ENCODE measurements at places on chromosomes 1 and 21.
A peak's percentile ranks its signal among the peaks of the same experiment; 100 is the strongest.

DNA sequence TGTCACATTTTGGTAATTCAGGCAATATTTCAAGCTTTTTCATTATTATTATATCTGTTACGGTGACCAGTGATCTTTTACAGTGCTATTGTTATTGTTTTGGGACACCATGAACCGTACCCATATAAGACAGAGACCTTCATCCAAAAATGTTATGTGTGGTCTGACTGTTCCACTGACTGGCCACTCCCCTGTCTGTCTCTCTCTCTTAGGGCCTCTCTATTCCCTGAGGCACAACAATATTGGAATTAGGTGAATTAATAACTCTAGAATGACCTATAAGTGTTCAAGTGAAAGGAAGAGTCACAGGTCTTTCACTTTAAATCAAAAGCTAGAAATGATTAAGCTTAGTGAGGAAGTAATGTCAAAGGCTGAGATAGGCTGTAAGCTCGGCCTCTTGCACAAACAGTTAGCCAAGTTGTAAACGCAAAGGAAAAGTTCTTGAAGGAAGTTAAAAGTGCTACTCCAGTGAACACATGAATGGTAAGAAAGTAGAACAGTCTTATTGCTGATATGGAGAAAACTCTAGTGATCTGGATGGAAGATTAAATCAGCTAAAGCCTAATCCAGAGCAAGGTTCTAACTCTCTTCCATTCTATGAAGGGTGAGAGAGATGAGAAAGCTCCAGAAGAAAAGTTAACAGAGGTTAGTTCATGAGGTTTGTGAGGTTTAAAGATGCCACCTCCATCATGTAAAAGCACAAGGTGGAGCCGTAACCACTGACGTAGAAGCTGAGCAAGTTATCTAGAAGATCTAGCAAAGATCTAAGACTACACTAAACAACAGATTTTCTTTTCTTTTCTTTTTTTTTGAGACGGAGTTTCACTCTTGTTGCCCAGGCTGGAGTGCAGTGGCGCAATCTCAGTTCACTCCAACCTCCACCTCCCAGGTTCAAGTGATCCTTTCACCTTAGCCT, 19.7 kb upstream of the DIPK1A start:
- no peak for DNase-seq

GRCh38 chr1:3553166-3553939, 58.0 kb downstream of the MEGF6 start:
- no peak for DNase-seq

- no peak for DNase-seq
Measured at GRCh38 chr1:3053366-3053980, 15.5 kb upstream of the PRDM16 start.

GRCh38 chr1:152052606-152053005, 15.8 kb upstream of the S100A11 start:
- DNase-seq: peak; percentile 79

GRCh38 chr1:57206038-57206437, 217.8 kb downstream of the DAB1 start:
- no peak for DNase-seq

DNA sequence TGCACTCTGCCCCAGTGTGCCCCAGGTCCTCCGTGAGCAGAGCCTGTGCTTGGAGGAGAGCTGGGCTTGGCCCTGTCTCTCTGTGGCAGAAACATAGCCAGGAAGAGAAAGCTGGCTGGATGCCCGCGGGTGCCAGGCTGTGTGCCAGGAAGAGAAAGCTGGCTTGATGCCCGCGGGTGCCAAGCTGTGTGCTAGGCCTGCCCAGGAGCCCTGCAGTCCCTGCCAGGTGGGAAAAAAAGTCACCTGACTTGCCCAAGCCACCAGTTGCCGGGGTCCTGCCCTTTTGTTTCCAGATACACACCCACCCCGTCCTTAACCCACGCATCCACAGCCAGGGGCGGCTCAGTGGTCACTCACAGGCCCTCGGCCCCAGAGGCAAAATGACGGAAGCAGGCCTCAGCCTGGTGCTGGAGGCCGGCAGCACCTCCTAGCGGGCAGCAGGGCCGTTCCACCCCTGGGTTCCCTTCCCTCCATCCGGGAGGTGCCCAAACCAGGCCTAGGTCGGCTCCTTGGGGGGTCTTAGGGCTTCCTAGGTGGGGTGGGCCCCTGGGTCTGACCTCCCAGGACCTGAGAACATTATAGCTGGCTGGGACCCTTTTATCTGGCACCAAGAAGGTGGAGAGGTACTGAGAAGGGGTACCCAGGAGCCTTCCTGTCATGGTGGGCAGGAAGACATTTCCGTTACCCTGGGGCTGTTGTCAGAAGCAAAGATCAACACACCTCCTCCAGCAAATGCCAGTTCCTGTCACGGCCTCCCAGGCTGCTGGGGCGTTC, 9.1 kb downstream of the ITGB2 start:
- DNase-seq: no peak

GRCh38 chr1:108142773-108143394, 57.3 kb downstream of the SLC25A24 start:
- peak; percentile 47 for DNase-seq

DNA sequence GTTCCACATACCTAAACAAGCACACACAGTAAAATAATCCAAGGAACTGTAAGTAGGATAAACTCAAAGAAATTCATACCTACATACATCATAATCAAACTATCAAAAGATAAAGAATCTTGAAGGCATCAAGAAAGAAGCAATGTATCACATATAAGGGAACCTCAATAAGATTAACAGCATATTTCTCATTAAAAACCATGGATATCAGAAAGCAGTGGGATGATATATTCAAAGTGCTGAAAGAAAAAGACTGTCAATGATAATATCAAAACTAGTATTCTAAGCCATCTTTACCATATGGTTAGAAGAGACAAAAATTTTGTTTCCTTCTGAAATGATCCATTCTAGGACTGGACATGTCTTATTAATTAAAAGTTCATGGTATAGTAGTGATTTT, 37.1 kb upstream of the ADAM30 start:
- no peak for DNase-seq

DNA sequence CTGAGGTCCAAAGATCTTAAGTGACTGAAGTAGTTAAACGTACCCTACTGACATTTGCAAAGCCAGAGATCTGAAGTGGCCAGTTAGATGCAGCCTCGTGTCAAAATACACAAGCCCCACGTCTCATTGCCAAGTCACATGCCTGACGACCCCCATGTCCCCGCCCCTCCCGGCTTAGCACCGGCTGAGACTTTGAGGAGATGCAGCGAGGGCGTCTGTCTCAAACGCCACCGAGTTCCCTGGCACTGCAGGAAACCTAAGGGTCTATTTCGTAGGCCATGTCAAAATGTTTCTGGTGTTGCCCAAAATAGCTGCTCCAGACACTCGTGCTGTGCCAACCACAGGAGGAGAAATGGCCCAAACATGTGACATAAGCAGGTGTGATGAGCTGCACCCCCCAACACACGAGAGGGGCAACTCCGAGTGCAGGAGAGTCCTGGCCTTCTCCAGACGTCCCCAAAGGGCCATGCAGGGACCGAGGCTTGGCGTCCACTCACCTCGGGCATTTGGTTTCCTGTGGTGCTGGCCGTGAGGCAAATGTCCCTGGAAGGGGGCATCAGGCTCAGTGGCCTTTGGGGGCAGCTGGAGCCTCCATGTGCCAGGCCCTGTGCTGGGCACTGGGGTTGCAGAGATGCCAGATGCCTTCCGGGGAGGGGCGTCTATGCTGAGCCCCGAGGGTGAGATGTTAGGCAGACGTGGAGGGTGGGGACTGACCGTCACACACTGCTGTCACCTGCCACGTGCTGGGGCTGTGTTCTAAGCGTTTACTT, 67.0 kb downstream of the MATN1 start:
- DNase-seq: no peak

DNA sequence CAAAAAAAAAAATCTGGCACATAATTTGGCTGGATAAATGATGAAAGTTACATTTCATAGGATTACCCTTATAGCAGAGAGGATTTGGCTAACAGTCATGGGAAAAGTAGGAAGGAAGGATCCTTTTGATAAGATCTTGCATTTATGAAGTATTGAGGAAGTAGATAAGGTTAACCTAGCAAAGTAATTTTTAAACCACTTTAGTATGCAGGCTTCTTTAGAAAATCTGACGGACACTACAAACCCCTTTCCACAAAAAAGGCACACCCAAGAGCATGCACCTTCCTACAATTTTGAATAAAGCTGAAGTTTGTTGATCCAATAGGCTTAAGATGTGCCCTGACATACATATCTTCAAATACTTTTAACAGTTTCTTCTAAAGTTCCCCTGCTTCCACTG, 275.2 kb downstream of the GRIK1 start:
- DNase-seq: no peak

- no peak for DNase-seq
Measured at GRCh38 chr1:182699393-182700350, 15.3 kb upstream of the RGS8 start.

- no peak for DNase-seq
Measured at GRCh38 chr1:184492536-184492935, 105.7 kb downstream of the C1orf21 start.

- no peak for DNase-seq
Measured at GRCh38 chr1:177053648-177054047, 110.9 kb downstream of the ASTN1 start.

DNA sequence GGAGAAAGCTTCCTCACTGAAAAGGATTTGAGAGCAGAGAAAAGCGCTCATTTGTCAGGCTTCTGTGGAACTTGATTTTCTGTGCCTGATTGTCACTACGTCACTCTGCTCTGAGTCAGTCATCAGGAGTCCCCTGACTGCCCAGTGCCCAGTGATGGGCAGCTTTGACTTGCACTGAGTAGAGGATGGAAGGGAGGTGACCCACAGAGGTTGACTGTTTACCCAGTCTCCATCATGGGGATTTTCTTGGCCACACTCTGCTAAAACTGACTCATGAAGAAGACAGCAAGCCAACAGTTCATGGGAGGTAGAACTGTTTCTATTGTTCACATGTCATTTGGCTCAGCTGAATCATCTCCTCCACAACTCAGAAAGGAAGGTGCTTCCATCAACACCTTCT, 82.1 kb upstream of the DUSP10 start:
- DNase-seq: no peak

DNA sequence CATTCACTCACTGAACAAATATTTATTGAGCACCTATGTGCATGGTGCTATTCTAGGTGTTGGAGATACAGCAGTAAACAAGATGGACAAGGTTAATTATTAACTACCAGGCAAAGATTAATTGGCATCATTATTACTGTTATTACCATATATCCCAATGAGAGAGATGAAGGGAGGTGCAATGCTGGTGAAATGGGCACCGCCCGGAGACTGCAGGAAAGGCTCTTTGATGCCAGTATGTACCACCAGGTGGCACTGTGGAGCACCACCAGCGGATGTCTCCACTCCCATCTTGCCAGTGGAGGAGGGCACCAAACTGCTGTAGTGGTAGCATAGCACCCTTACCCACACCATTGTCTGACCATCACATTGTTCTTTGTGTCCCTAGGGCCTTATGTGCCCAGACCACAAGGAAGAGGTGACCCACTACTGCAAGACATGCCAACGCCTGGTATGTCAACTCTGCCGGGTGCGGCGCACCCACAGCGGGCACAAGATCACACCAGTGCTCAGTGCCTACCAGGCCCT, 3.0 kb downstream of the TRIM46 start:
- DNase-seq: peak; percentile 50

DNA sequence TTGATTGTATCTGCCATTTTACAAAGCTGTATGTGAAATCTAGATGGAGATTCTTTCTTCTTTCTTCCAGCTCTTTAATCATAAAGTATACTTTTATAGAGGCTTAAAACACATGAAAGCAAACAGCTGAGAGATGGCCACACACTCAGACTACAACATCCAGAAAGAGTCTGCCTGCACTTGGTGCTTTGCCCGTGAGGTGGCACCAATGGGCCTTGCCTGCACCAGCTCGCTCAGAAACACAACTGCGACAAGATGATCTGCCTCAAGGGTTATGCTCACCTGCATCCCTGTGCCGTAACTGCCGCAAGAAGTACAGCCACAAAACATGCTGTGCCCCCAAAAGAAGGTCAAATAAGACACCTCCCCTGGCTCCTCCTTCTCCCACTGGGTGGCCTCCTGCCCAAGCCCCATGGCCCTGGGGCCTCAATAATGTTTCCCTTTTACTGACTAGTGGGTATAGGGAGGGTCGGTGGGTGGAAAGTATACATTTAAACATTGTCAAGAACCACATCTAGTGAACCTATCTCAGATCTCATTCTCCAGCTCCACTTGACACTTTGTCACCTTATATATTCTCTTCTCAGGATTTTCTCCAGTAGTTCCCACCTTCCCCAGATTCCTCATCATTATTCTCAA, 66.7 kb upstream of the ANGPTL3 start:
- peak; percentile 32 for DNase-seq

GRCh38 chr1:59999746-60000145, 73.2 kb upstream of the CYP2J2 start:
- no peak for DNase-seq

- no peak for DNase-seq
Measured at GRCh38 chr1:33930346-33931110, 66.6 kb downstream of the HMGB4 start.

DNA sequence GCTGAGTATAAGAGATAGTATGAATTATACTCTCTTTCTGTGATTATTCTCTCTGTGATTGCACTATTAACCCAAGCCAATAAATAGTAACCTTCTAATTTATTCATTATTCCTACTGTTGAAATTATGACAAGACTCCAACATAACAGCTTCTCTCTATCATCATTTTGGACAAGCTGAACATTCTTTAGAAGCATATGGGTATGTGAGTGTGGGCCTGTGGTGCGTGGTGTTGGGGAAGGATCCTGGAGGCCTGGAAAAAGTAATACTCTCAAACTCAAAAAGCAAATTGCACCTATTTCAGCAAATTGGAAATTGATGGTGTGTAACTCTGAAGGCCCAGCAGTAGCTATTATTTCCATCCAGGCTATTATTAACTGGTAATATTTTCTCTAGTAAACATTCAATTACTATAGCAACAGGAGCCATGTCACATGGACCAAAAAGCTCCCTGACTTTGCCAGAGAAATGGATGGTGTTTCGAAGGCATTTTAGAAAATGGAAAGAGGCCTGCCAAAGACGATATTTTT, 502.8 kb downstream of the LTN1 start:
- DNase-seq: no peak

GRCh38 chr1:88433556-88433955, 250.5 kb upstream of the PKN2 start:
- DNase-seq: peak; percentile 21

DNA sequence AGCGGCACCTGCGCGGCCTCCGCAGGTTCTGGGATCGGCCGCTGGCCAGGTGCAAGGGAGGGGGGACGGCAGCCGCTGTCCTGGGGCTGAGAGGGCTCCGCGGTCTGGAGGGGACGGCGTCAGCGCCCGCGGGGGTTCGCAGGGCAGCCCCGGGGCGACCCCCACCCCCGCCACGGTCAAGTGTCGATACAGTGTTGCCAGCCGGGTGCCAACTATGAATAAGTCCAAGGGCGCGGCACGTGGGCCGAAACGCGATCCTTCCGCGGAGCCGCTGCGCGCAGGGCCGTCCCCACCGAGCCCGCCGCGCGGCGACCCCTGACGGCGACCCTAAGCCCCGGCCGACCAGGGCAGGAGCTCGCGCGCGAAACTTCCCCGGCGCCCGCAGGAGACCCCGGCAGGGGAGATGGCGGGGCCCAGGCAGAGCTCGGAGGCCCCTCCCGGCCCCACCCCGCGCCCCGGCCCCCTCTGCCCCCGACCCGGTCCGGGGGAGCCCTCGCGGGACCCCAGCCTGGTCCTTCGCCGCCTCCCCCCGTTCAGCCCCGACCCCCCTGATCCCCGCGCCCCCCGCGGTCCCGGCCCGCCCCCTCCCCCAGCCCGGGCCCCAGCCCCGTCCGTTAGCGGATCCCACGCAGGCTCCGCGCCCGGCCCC, 586 bp upstream of the AGPAT3 start:
- peak; percentile 31 for DNase-seq

All from fibroblast of lung (primary cell).